ENCODE measurements at places on chromosomes 5 and 9. TPM values are rescaled to one million over a fixed set of nuclear protein-coding genes. Genes with fewer than 3 reads are reported as not detected.

DNA sequence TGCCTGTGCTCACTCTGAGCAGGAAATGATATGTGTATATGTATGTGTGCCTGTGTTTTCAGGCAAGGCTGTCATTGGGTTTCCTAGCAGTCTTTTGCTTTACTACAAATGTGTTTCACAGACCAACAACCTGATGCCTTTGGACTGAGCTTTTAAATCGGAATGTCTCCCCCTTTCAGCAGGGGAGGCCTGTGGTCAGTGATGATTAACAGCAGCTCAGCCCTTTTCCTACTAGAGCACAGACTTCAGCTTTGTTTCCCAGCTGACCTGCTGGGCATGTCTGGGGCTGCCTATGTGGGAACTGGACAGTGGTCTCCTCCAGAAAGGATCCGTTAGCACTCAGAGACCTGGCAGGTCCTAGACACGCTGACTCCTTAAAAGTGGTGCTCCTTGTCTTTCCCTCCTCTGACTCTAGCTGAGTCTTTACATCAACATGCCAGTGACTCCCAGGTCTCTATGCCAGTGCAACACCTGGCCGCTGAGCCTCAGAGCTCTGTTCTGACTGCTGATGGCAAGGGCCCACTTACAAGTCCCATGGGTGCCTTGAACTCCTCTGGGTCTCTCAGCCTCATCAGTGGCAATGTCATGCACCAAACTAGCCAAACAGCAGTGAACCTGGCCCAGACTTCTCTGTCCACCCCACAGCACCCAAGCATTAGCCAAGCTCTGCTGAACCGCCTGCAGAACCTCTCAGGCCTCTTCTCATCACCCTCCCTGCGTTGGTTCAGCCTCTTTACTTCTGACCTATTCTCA is 7.7 kb downstream of the MACROH2A1 start:
- H3K27ac ChIP-seq = peak overlapping the region; percentile 6
- peaks cover 7% of the 10 kb centered on the region for H3K36me3 ChIP-seq
- peaks cover 75% of the 10 kb centered on the region for H3K4me1 ChIP-seq

Gene HAVCR1
- not detected for polyA plus RNA-seq

DNA sequence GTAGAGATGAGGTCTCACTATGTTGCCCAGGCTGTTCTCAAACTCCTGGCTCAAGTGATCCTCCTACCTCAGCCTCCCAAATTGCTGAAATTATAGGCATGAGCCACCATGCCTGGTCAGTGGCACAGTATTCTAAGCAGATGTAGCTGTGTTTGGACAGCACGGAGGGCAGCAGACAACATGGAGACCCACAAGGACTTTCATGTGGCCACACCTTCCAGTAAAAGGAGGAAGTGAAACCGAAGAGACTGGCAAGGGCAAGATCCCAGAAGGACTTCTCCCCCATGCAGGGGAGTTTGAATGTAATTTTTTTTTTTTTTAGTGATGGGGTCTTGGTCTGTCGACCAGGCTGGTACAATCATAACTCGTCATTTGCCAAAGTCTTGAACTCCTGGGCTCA is 172.2 kb downstream of the TRPM3 start:
- H3K4me1 ChIP-seq = peaks cover 22% of the 10 kb centered on the region
- H3K36me3 ChIP-seq = no peaks in the 10 kb centered on the region
- no peak overlapping the region for H3K27ac ChIP-seq
- H3K27me3 ChIP-seq = no peaks in the 10 kb centered on the region
- no peak for DNase-seq

DNA sequence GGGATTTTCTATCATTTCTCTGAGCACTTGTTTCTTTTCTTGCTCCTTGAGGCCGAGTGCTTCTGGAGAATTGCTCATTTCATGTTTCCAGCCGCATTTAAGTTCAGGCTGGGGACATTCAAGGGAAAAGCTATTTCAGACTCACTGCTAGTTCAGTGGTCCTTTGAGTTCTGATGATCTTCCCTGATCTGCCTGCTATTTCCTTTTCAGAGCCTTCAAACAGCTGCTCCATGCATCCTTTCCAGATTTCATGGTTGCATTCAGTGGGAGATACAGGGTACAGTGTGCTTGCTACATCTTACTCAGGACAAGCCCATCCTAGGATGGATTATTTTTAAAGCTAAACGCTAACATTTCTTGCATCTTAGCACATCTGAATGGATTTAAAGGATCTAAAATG is 14.7 kb downstream of the NDUFS4 start:
- no peaks in the 10 kb centered on the region for H3K4me1 ChIP-seq
- DNase-seq = no peak
- no peak overlapping the region for H3K27ac ChIP-seq
- H3K27me3 ChIP-seq = no peaks in the 10 kb centered on the region

Gene LIFR
- polyA plus RNA-seq = 1.00 TPM

- no peak overlapping the region for H3K27ac ChIP-seq
- H3K36me3 ChIP-seq = no peaks in the 10 kb centered on the region
- no peak for DNase-seq
- H3K27me3 ChIP-seq = peaks cover 7% of the 10 kb centered on the region
Measured at GRCh38 chr5:135560858-135561257, 17.9 kb downstream of the CXCL14 start.

Gene SELENOP
- 11.2 TPM for polyA plus RNA-seq

- no peaks in the 10 kb centered on the region for H3K36me3 ChIP-seq
- peaks cover 8% of the 10 kb centered on the region for H3K4me1 ChIP-seq
- H3K4me3 ChIP-seq = no peak overlapping the region
- no peaks in the 10 kb centered on the region for H3K27me3 ChIP-seq
Measured at GRCh38 chr9:111483439-111483857, 735 bp downstream of the ECPAS start.

Gene DYNC2I2
- polyA plus RNA-seq = 11.5 TPM

DNA sequence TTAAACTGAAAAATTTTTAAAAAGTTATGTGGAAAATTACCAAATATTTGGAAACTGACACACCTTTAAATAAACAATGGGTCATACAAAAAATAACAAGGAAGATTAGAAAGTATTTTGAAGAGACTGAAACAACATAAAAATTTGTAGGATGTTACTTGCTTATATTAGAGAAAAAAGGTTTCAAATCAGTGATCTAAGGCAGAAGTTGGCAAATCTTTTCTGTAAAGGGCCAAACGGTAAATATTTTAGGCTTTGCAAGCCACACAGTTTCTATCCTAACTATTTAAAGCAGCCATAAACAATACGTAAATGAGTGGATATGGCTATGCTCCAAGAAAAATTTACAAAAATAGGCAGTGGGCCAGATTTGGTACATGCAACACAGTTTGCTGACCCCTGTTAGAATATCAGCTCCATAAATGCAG is 81.3 kb downstream of the OXCT1 start:
- H3K36me3 ChIP-seq = no peaks in the 10 kb centered on the region
- DNase-seq = no peak
- H3K4me1 ChIP-seq = peaks cover 10% of the 10 kb centered on the region
- no peak overlapping the region for H3K4me3 ChIP-seq

- no peak overlapping the region for H3K27ac ChIP-seq
- no peaks in the 10 kb centered on the region for H3K36me3 ChIP-seq
- peak; percentile 28 for DNase-seq
- no peaks in the 10 kb centered on the region for H3K4me1 ChIP-seq
- H3K4me3 ChIP-seq = no peak overlapping the region
- H3K27me3 ChIP-seq = peaks cover 3% of the 10 kb centered on the region
Measured at GRCh38 chr9:93682155-93682968, 106.0 kb downstream of the PHF2 start.

DNA sequence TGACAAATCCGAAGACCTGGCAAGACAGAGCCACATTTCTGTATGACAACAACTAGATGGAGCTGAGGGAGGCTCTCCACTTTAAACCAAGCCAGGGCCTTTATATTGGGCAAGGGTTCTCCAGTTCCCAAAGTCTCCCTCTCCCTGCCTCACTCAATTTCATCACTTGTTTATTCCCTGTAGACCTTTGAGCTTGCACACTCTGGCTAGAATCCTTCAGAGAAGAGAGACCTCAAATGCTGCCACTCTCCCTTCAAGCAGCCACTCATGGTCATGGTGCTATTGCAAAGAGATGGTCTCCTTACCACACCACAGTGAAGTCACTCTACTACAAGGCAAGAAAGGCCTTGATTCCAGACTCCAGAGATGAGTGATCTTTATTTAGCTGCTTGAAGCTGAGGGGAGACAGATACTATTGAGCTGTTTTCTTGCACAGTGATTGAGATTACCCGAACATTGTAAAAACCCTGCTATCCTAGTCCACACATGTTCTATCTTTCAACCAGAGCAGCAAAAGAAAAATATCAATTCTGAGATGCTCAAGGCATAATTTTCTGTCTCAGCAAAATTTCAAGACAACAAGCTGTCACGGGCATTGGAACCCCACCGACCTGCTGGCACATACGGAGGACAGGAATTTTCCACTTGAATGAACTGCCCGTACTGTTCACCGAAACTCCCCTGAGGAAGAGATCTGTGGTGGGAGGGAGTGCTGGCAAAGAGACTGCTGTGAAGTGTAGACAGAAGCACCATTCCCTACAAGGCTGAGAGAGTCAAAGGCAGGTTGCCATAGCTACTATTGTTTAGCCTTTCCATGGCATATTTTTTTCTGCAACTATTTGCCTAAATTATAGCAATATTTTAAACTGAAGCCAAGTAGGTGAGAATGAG is 81.1 kb downstream of the CDO1 start:
- H3K36me3 ChIP-seq = no peaks in the 10 kb centered on the region
- no peak for DNase-seq

DNA sequence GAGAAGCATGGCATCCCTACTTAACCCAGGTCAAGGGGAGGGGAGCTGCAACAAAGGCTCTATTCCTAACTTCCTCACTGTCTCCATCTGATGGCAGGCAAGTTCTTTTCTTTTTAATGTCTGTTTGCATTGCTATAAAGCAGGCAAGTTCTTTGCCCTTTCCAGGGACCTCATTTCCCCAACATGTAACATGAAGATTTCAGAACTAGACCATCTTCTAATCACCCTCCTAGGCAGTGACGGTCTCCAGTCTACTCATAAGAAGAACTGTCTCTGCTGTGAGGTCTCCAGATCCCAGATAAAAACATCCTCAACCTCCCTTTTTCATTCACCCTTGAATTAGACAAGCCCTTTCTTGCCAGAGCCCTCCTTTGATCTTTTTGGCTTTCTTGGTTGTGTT is 42.1 kb downstream of the PPP1R2B start:
- H3K27ac ChIP-seq = no peak overlapping the region
- no peak overlapping the region for H3K4me3 ChIP-seq
- H3K36me3 ChIP-seq = no peaks in the 10 kb centered on the region
- no peaks in the 10 kb centered on the region for H3K4me1 ChIP-seq

Gene SLC25A2
- polyA plus RNA-seq = not detected

Gene SLC6A7
- not detected for polyA plus RNA-seq

- no peak overlapping the region for H3K27ac ChIP-seq
- H3K27me3 ChIP-seq = no peaks in the 10 kb centered on the region
- no peaks in the 10 kb centered on the region for H3K36me3 ChIP-seq
Measured at GRCh38 chr5:122435234-122435633, 123.2 kb downstream of the SNCAIP start.

- H3K27me3 ChIP-seq = no peaks in the 10 kb centered on the region
- no peaks in the 10 kb centered on the region for H3K36me3 ChIP-seq
- DNase-seq = no peak
- H3K4me1 ChIP-seq = peaks cover 11% of the 10 kb centered on the region
Measured at GRCh38 chr9:88587885-88588649, 53.1 kb downstream of the NXNL2 start.

Gene BARHL1
- not detected for polyA plus RNA-seq

Gene MCIDAS
- not detected for polyA plus RNA-seq

Gene GRXCR2
- 0.03 TPM for polyA plus RNA-seq

- H3K27me3 ChIP-seq = no peaks in the 10 kb centered on the region
- no peak overlapping the region for H3K4me3 ChIP-seq
- peak; percentile 56 for DNase-seq
- no peaks in the 10 kb centered on the region for H3K36me3 ChIP-seq
Measured at GRCh38 chr5:124132843-124133242, 613.6 kb downstream of the ZNF608 start.

- DNase-seq = no peak
- H3K4me3 ChIP-seq = no peak overlapping the region
- no peaks in the 10 kb centered on the region for H3K36me3 ChIP-seq
- H3K4me1 ChIP-seq = peaks cover 28% of the 10 kb centered on the region
Measured at GRCh38 chr5:79936646-79937216, 54.3 kb downstream of the MTX3 start.

Gene MCTP1
- polyA plus RNA-seq = 2.8 TPM

Measured in keratinocyte (primary cell).